Activated CD4-positive, CD25-positive, alpha-beta regulatory T cell treated with anti-CD3 and anti-CD28 coated beads, Interleukin-2, amount 50 U/mL, for 72 hours (primary cell): ENCODE measurements at places on chromosomes 12 and 14.

- DNase-seq, result no peak
Measured at GRCh38 chr14:90850487-90850886, 34.3 kb upstream of the TTC7B start.

DNA sequence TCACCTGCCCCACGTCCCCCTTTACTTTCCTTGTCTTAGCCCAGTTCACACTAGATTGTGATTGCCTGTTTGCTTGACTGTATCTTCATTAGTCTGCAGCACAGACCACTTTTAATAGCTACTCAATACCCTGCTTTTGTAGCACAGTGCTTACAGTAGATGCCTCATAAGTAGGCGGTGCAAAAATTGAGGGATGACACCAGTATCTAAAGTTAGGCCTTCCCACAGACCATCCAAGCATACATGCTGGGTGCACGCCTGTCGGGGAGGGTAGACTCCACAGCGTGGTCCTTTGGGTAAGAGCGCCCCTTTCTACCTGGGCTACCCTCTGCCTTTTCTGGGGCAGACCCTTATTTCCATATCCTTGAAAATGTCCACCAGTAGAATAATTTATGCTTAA is 140.8 kb downstream of the GCH1 start:
- DNase-seq, result no peak

DNA sequence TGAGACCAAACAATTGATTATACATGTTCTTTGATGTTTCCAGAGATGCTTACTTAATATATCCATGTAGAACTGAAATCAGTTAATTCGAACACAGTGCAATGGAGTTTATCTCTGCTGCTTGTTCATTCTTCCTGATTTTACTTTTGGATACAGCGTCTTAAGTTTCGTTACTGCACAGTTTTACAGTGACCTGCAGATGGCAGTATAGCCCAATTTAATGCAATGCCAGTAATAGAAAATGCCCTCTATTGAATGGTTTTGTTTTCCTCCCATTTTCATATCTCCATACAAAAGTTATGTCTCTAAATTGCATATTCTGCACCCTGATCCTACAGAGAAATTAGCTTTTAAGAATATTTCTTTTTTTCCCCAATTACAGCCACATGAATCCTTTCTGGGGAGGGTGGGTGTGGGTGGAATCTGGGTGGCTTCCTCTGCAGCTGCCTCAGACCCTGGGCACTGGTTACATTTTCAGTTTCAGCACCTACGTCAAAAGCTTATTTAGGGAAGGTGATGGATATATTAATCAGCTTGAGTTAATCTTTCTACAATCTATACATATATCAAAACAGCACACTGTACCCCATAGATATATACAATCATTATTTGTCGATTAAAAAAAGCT is 101.1 kb upstream of the DCD start:
- no peak for DNase-seq

DNA sequence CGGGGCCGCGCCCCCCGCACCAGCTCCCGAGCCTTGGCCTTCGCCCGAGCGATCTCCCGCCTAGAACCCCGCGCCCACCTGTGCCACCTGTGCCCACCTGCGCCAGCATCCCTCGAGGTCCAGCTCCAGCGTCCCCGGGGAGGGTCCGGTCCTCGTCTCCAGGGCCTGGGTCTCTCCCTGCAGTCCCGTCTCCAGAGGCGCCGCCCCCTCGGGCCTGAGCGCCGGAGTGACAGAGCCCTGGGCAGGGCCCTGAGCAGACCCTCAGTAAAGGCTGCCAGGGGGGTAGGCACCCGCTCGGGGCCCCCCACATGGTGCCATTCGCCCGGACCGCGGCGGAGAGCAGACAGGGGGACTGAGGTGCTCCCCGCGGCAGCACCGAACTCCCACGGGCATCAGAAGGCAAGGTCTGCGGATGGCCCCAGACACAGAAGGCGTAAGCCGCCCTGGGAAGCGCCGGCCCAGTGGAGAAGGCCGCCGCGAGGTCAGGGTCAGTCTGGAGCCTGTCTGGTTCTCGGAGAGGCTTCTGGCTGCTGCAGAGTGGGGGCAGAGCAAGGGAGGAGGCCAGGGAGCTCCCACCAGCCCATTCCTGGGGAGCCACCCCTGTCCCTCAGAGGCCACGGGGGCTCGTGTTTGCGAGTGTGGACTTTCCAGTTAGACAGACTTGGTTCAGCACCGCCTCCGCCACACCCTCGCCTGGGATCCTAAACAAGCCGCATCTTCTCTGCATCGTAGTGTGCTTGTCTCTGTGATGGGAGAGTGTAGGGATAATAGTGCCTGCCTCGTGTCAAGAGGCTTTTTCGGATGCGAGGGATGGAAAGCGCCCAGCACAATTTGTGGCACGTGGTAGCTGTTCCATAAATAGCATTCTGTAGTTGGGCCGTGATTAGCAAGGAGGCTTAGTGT is 1.1 kb upstream of the PPP1R13B start:
- DNase-seq, result no peak
